ENCODE measurements at places on chromosomes 11 and 22.

GRCh38 chr11:63567044-63567840 is 4.1 kb upstream of the PLAAT2 start:
- peak; percentile 32 for DNase-seq

GRCh38 chr11:64355078-64355940 is 3.7 kb upstream of the RPS6KA4 start:
- peak; percentile 47 for DNase-seq

DNA sequence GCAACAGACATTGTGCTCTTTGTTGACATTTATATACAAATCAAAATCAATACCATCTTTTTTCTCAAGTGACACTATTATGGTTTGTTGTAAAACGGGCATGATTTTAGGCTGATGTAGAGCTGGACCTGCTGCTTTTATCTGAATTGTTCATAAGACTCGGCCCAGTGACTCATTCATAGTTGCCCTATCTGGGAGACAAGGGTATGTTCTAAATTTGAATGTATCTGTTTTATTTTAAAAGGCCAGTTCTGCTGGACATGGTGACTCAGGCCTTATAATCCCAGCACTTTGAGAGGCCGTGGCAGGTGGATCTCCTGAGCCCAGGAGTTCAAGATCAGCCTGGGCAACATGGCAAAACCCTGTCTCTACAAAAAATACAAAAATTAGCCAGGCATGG is 39.3 kb downstream of the CEP295 start:
- DNase-seq = no peak

DNA sequence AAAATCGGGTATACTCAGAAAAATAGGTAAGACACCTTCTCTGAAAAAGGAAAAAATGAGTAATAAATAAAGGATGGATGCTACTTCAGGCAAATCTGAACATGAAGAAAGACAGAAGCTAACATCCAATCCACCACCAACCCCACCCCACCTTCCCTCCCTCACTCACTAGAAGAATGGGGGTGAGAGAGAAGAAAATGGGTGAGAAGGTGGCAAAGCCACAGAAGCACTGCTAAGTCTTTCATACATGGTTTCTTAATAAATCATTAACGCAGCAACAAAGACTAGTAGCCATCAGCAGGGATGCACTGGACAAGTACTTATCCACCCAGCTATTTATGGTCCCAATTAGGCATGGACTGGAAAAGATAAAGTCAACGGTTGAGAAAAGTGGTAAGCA is 5.9 kb downstream of the FHIP1B start:
- no peak for DNase-seq

DNA sequence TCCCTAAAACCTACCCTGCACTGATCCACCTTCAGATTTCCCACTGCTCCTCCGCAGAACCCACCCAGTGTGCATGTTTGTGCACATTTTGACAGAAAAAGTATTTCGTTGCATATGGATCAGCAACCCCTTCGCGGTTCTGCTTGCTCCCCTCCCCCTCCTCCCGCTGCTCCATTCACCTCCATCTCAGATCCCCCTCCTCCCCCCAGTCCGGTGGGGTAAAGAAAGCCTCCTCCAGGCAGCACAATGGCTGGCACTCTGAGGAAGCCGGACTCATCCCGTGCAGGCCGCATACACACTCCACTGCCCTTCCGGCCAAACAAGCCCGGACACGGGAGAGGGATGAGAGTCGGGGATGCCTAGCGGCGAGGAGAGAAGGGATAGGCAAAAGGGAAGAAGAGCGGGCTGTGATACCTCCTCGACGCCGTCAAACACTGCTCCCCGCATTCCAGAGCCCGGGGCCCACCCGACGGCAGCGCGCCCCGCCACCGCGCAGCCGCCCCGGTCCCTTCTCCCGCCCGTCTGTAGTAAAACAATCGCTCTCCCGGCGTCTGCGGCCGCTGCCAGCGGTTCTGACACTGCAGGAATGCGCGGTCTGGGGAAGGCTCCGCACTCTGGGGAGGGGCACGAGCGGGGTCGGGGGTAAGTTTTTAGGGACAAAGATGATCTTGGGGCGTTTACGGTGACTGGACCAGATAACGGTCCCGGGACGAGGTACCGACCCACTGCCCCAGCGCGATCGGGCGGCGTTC is 915 bp downstream of the FEZ1 start:
- DNase-seq = no peak

- no peak for DNase-seq
Observed at GRCh38 chr22:27720860-27721259, 80.7 kb downstream of the MN1 start.

- DNase-seq = no peak
Observed at GRCh38 chr11:76910620-76911414, 50.1 kb downstream of the ACER3 start.

All from stimulated activated CD8-positive, alpha-beta memory T cell treated with anti-CD3 and anti-CD28 coated beads, Interleukin-15, amount 100 ng/mL, for 48 hours (primary cell).